ENCODE measurements at places on chromosomes 5 and 9.

GRCh38 chr5:77312413-77312812 lies 101.9 kb downstream of the PDE8B start:
- peak; percentile 22 for DNase-seq

- DNase-seq: no peak
Measured at GRCh38 chr5:100306000-100306399, 229.2 kb upstream of the FAM174A start.

- no peak for DNase-seq
Measured at GRCh38 chr9:100584951-100585350, 7.1 kb downstream of the CAVIN4 start.

DNA sequence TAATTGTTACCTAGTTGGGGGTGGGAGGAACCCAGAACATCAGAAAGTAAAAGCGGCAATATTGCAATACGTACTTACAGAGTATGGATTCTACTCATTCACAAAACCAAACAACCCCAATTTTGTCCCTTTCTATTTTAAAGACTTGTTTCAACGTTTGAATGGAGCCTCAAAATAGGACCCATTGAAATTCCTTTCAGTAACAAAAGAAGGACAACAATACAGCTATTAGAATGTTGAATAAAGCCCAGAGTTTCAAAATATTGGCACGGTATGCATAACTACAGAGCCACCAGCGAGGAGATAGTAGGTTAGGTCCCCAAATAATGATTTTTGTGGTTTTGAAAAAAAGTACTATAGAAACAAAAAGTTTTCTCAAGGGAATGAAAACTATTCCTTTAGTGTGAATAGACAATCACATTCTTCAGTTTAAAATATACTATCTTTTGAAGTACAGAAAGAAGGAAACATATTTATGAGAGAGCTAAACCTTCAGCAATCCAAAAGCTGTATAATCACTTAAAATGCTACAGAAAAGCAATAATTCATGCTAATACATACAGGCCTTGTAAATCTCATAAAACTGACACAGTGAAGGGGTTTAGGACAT lies 235.5 kb downstream of the RFX3 start:
- no peak for DNase-seq

- no peak for DNase-seq
Measured at GRCh38 chr5:159827861-159828260, 88.4 kb upstream of the ADRA1B start.

- DNase-seq: no peak
Measured at GRCh38 chr5:64156261-64156660, 9.4 kb upstream of the RNF180 start.

- DNase-seq: no peak
Measured at GRCh38 chr5:7763621-7764072, 87.3 kb downstream of the CFAP90 start.

DNA sequence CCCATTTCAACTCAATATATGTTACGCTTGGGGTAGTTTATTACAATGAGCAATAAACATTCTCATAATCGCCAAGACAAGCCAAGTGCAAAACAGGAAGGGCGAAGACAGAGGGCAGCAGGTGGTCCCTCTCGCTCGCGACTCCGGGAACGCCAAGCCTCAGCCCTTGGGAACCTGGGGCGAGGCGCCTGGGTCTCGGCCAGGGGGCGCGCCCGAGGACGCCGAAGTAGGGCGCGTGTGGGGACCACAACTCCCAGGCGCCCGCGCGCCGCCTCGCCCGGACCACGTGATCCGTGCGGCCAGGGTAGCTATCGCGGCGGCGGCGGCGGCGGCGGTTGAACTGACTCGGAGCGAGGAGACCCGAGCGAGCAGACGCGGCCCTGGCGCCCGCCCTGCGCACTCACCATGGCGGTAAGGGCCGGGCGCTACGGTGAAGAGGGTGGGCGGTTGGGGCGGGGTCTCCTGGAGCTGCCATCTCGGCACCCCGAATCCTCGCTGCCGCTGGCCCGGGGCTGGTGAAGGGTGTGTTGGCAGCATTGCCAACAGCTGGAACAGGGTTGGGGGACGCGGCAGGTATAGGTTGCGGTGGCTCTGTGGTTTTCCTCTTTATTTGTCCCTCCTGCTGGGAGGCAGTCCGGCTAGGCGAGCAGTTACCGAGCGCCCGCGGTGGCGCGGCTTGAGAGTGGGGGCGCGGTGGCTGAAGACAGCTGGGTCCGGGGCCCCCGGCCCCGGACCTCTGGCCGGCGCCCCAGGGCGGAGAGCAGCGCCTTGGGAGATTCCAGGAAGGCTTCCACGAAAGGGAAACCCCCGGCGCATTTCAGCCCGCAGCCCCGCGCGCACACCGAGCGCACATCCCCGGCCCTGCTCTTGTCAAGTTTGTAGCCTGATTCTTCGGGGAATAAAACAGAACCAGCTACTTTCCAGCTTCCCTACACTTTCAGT lies at the start of gene SLC31A2:
TSS of gene SLC31A2 (plus strand) at position 338 of the 942 bp plus-strand sequence. CDS start at position 406, 68 bp downstream.
- peak; percentile 86 for DNase-seq

DNA sequence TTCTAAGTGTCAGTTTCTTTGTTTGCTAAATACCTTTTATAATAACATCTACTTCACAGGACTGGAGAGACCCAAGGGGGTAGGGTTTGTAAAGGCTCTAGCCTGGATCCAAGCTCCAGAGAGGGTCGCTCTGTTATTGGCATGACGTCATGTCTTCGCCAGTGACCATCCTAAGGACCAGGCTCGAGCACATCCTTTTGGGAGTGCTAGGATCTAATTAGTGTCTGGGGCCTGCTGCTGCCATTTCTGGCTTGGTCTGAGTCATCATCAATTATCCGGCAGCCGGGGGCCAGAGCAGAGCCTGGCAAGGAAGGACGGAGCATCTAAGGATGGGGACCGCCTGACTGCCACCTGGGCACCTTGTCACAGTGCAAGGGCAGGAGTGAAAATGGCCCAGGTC lies 153.0 kb downstream of the NSG2 start:
- DNase-seq: no peak

GRCh38 chr5:60960591-60960990 lies 15.6 kb downstream of the NDUFAF2 start:
- peak; percentile 7 for DNase-seq

- no peak for DNase-seq
Measured at GRCh38 chr9:97475059-97475458, 26.4 kb upstream of the TMOD1 start.

GRCh38 chr5:5967944-5968343 lies 410.4 kb downstream of the MED10 start:
- no peak for DNase-seq

DNA sequence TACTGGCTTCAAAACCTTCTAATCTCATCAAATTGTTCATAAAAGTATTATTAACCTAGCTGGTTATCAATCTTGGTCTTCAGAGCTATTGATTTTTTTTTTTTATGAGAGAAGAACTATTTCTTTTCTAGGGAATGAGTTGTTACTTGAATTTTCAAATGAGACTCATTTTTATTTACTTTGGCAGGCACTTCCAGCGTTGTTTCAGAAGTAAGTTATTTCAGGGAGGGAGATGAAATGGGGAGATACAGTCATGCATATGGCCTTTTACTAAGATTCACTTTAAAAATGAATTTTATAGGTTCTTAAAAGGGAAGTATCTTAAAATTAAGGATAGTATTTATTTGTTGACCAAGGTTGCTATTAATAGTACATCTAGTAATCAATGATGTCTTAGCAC lies 129.6 kb downstream of the IZUMO3 start:
- no peak for DNase-seq

- no peak for DNase-seq
Measured at GRCh38 chr5:10984021-10984715, 223.1 kb upstream of the DAP start.

DNA sequence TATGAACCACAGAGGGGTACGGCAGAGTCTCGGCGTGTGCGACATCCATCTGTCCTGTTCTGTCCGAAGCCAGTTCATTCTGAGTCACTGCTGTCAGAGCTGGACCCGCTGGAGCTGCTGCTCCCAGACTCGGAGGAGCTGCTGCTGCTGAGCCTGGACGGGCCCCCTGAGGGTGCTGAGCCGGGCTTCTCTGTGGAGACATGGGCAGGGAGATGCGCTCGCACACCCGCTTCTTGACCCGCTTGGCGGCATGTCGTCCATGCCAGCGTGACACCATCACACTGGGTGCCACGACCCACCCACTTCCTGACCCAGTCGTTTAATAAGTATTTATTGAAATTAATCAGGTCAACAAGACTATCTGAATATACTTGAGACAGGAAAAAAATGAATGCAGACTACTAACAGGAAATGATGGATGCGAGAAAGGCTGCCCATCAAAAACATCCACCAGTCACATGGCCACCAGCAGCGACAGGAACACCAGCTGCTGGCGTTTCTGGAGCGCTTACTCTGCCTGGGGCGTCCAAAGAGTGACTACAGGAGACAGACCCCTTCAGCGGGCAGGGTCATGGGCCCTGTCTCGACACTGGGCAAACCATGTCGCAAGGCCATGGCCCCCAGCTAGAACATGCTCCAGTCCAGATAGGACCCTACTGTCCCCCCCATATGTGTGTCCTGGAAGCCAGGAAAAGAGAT lies 8.4 kb downstream of the BRD3OS start:
- no peak for DNase-seq

DNA sequence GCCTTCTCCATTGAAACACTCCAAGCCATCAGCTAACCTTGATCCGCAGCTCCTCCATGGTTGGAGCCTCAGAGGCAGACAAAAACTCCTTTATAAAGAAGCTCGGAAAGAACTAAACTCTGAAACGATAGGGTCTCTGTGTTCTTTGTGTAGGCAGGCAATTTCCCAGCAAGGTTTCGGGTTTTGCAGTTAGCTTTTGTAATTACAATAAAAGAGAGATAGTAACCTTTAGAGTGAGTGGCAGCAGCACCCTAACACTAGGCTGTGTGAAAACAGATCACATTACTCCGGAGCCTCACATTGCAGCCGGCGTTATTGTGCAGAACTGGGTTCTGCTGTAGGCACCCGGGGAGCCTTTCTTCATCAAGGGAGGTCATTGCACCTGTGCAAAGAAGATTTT lies 115.8 kb upstream of the MAP3K1 start:
- no peak for DNase-seq

DNA sequence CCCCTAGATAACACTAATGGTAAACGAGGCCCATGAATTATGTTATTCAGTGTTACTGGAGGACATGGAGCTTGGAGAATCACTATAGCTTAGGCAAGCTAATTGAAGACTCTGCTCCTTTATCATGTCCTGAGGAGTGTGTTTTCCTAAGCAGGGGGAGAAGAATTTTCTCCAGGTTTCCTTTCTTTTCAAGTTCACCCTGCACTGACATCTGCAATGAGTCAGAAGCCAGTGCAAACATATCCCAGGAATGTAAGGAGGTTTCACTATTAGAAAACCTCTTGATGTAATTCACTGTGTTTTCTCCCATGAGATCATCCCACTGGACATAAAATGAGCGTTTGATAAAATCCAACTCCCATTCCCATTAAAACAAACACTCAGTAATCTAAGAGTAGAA lies 75.6 kb downstream of the DMRT2 start:
- DNase-seq: no peak

DNA sequence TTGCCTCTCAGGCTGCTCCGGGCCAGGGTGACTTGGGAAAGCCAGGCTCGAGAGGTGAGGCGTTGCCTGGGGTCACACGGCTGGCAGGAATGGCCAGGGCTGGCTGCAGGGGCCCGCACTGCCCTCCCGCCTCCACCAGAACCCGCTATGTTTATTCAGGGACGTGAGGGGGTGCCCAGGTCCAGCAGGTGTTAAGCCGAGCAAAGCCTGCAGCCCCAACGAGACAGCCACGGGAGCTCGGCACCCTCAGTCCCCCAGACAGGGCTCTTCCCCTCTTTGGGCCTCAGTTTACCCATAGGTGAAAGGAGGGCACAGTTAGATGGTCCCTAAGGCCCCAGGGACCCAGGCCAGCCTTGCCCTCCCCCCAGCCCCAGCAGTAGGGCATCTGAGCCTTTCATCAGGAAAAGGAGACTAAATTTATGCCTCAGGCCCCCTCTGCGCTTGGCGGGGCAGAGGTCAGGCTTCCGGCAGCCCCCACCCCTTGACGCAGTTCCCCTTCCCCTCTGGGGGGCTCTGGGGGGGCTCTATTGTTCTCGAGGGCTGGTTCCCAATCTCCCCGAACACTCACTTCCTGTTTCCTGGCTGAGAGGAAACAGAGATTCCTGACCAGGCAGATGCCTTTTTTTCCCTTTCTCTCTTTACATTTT lies 7.1 kb upstream of the EGFL7 start:
- no peak for DNase-seq

GRCh38 chr5:88780736-88781135 lies 102.2 kb downstream of the MEF2C start:
- no peak for DNase-seq

DNA sequence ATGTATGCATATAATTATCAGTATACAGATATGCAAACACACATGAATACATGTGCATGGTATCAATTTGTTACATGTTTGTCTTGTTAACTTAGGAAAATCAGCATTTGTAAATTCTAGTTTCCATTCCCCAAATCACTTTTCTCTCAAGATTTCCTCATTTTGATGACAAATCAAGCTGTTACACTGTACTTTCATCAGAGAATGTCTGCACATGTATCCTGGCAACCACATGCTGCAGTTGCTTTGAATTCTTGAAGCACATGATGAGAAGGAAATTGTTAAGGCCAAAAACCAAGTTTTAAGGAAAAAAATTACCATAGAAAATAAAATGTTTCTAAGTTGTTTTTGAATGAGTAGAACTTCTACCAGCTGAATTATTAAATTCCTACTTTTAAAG lies 1834.5 kb downstream of the EFNA5 start:
- no peak for DNase-seq

GRCh38 chr5:63648376-63648775 lies 313.9 kb downstream of the HTR1A start:
- no peak for DNase-seq

- DNase-seq: no peak
Measured at GRCh38 chr9:29548436-29548835, 1975.2 kb upstream of the C9orf72 start.

- no peak for DNase-seq
Measured at GRCh38 chr5:113232667-113233066, 202.1 kb downstream of the TSSK1B start.

DNA sequence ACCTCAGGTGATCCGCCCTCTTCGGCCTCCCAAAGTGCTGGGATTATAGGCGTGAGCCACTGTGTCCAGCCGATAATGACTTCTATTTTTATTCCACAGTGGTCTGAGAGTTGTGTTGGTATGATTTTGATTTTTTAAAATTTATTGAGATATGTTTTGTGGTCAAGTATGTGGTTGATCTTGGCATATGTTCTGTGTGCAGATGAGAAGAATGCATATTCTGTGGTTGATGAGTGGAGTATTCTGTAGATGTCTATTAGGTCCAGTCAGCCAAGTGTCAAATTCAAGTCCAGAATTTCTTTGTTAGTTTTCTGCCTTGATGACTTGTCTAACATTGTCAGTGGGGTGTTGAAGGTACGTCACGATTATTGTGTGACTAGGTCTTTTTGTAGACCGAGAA lies 338.2 kb upstream of the TARS1 start:
- DNase-seq: no peak

DNA sequence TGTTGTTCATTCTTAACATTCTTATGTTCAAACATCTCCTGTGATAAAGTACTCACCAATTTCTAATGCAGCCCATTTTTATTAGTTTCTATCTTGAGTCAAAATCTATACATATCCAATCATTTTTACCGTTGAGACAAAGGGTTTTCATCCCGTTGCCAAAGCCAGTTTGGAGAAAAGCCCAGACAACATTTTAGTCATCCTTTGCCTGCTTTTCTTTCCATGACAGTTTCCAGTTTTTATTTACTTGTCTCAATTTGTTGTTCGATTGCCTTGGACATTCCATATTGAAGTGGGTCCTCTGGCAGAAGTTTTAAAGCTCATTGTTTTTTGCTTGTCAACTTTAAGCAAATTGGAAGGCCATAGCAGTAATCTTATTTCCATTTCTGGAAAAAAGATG lies 123.9 kb downstream of the RAB3C start:
- no peak for DNase-seq
